ENCODE measurements at places on chromosomes 5 and 9. TPM values are rescaled to one million over a fixed set of nuclear protein-coding genes. Genes with fewer than 3 reads are reported as not detected.

Gene ANKRD31
- 0.09 TPM for total RNA-seq

Gene FCN2
- not detected for total RNA-seq

Gene EGFLAM
- total RNA-seq, result 0.16 TPM

Gene ARHGEF28
- 2.5 TPM for total RNA-seq

Gene MOCS2
- total RNA-seq, result 20.9 TPM

Gene PCDHGA6
- 3.9 TPM for total RNA-seq

Gene WDR38
- total RNA-seq, result not detected

Gene SOHLH1
- not detected for total RNA-seq

All from bronchial smooth muscle cell (primary cell).